ENCODE measurements at places on chromosomes 1 and 21. TPM values are rescaled to one million over a fixed set of nuclear protein-coding genes. Genes with fewer than 3 reads are reported as not detected.

DNA sequence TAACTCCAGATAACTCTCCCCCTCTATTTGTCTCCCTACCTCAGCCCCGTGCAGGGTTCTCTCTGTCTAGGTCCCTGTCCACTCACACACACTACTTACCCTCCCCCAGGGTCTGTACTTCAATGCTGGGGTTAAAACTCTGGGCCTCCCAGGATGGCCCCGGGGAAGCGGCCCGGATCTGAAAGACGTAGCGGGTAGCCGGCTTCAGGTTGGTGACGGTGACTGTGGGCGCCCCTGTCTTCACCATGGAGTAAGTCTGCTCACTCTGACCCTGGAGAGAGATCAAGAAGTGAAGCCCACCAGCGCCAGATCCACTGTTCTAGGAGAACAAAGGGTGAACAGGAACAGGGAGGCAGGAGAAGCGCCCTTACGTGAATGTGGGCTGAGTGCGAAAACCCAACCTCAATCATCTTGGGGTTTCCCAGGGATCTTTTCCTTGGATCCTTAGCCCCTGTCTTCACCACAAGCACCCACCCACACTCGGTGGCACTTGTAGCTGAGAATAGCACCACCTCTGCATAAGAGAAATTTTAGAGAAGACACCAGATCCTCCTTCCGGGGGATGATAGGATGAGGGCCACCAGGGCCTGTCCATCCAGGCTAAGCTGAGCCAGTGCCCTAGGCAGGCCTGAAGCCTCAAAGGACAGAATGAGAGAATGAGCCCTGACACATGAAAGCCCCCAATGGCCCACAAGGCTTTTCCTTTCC, 33.5 kb downstream of the EPHA10 start:
- DNase-seq, result no peak

GRCh38 chr1:117036018-117036461, 24.1 kb upstream of the TTF2 start:
- no peak for DNase-seq

- peak; percentile 62 for DNase-seq
Observed at GRCh38 chr21:43277481-43278351, 108.9 kb downstream of the CRYAA start.

Gene RPS6KA1
- 28.8 TPM for total RNA-seq

- no peak for DNase-seq
Observed at GRCh38 chr1:16241221-16241708, 4.3 kb upstream of the CPLANE2 start.

Gene ERRFI1
- total RNA-seq, result 30.2 TPM

- DNase-seq, result no peak
Observed at GRCh38 chr1:19370453-19371170, 58.5 kb downstream of the SLC66A1 start.

DNA sequence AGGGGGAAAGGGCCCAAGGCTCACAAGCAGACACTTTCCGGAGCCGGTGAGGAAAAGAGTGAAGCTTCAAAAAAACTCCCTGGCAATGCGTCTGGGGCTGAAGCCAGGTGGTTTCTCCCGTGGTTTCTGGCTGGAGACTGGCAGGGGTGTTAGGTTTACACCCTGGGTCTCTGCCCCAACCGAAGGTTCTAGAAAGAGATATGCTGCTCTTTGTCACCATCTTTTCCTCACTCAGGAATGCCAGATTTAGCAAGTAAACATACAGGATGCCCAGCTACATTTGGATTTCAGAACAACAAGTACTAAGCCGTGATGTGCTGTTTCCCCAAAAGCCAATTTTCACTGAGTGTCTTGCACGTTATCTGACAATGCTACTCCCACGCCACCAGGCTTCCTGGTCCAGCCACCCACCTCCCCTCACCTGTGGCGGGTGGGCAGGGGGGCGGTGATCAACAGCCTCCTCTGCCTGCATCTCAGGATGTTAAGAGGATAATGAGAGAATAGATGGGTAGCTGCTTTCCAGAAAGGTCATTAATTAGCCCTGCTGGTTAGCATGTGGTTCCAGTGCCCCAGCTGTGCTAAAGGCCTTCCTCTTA, 69.6 kb upstream of the OLIG2 start:
- DNase-seq, result no peak

DNA sequence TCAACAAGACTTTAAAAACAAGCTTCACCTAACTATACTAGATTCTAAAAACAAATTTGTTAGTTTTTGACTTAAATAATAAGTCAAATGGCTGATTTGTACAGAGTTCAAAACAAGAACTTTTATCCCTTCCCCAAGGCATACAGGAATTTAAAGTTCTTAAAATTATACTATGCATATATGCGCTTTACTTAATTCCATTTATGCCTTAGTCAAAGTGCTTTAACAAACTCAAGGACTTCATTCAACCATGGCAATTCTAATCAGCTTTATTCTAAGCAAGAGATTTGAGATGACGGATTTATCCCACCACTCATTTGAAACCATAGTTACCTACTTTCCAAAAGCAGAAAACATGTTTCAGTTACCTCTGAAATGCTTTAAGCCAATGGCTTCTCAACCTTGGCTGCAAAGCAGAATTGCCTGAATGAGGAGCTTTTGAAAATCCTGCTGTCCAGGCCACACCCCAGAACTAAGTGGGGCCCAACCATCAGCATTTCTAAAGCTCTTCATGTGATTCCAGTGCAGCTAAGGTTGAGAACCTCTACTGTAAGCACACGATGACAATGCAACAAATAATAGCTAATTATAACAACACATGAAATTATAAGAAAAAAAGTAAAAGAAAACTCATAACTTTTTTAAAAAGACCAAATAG, 44.6 kb downstream of the TTLL7 start:
- no peak for DNase-seq

Gene FCGR3A
- total RNA-seq, result 6.1 TPM

- no peak for DNase-seq
Observed at GRCh38 chr1:181675091-181675917, 192.0 kb downstream of the CACNA1E start.
